ENCODE measurements at places on chromosomes 3 and 15.

DNA sequence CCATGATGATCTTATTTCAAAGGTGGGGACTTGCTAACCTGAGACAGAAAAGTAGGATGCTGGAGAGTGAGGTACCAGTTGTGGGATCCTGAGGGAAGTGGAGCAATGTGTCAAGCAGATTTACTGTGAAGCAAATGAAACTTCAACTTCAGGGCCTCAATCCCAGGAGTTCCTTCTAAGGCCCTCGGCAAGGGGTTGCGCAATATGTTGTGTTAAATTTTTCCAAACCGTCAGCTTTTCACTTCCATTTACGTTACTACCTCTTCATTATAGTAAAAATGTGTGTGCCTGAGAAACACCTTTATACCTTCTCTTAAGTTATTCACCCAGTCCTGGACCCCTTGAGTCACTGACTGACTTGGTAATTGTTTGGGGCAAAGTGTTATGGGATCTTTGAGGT, 42.5 kb upstream of the KCNH8 start:
- DNase-seq, result no peak

- no peak for DNase-seq
These were observed 53.2 kb downstream of the PAQR5 start for GRCh38 chr15:69351884-69352283.

DNA sequence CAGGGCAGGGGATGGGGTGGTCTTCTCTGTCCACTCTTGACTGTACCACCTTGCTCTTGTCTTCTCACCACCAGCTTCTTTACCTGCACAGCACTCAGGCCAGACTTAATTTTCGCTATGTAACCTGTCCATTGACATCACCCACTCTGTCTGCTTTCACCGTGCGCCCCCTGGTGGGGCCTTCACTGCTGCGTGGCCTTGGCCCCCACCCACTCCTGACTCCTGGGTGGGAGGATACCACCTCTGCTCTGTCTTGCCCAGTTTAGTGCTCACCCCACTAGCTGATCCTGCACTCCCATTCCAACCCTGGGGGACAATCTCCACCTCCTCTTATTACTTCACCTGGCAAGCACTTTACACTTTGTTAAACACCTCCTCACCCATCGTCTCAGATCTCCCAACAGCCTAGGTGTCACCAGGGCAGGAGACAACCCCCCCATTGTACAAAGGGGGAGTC, 17.7 kb downstream of the PTH1R start:
- DNase-seq, result peak; percentile 71

DNA sequence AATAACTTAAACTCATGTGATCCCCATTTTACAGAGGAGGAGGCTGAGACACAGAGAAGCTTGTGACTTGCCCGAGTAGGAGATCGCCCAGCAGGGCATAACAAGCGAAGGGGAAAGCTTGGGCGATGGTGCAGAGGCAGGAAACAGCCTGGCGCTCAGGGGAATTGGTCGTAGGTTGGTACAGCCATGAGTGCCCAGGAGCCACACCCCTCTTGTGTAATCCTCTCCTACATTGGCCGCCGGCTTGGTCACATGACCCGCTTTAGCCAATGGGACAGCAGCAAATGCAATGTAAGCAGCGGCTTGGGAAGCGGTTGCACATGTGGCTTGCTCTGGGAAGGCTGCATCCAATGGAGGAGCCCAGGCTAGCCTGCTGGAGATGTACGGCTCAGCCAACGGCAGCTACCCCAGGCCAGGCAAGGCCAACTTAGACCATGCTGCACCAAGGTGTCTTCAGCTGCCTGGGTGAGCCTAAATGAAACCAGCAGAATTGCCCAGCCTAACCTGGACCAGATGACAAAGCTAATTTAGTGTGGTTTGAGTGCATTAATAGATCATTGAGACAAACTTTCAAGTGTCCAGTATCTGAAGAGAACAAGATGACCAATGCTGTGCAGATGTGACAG, 50.3 kb upstream of the SLC6A6 start:
- no peak for DNase-seq

- no peak for DNase-seq
These were observed 117.6 kb upstream of the CHMP2B start for GRCh38 chr3:87109465-87109864.

DNA sequence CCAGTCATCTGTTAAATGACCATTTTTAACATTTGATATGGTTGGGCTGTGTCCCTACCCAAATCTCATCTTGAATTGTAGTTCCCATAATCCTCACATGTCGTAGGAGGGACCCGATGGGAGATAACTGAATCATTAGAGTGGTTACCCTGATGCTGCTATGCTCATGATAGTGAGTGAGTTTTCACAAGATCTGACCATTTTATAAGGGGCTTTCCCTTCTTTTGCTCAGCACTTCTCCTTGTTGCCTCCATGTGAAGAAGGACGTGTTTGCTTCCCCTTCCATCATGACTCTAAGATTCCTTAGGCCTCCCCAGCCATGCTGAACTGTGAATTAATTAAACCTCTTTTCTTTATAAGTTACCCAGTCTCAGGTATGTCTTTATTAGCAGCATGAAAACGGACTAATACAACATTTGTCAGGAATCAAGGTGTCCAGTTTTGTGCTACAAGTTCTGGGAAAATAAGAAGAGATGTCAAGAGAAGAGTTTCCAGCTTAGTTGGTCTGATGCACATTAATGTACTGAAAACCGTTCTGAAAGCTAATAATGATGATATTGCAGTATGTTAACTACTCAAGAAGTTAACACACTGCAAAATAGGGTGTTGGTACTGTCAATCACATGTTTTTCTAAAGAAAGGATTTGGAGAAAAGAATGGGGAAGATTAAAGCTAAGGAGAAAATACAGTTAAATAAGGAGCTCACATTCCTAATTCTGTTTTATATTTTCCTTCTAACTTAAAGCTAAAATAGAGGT, 67.9 kb downstream of the ATP8B4 start:
- DNase-seq, result no peak

DNA sequence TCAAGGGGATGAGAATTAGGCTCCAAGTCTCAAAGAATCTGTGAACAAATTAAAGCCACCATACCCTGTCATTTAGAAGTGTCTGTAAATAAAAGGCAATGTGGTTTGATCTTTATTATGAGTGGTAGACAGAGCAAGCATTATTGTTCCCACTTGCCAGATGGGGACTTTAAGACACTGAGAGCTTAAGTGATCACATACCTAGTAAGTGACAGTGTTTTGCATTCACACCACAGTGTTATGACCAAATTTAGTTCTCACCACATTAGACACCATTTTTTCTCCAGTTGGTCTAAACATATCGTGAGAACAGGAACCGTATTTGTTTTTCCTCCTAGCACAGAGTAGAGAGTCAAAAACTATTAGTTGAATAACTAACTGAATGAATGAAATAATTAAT, 13.2 kb upstream of the ZBED2 start:
- no peak for DNase-seq

GRCh38 chr15:63420333-63420747, 38.7 kb upstream of the CA12 start:
- DNase-seq, result no peak

GRCh38 chr3:23686519-23686918, 119.2 kb upstream of the UBE2E1 start:
- no peak for DNase-seq

DNA sequence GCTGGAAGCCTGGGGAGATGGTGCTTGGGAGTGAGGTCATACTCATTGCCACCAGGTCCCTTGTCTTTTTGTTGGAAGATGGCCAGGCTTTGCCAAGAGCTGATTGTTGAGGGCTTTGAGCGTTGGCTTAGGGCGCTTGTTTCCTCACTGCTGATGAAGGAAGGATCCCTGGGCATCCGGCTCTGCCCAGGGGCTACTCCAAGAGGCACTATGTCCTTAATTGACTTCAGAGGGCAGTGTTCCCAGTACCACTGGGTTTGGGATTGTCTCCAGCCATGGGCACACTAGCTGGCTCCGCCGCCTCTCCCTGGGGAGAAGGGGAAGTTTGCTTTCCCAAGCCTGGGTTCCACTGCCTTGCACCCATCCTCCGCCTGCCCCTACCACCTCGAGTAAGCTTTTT, 57.2 kb upstream of the RGMA start:
- DNase-seq, result no peak

DNA sequence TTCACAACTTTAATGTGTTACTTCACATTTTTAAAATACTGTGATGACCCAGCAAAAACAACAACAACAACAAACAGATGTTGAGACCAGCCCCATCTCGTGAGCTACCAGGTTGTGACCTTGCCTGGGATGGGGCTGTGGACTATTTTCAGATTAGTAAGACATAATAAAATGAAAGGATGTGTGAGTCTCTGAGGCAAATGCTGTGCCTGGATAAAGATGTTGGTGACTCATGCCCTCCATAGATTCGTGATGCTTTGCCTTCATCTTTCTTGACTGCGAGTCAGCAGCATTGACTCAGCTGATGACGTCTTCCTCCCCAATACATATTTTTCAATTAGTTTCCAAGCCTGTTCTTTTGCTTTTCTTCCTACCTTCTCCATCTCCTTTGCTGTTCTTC, 453.0 kb upstream of the CFAP20DC start:
- DNase-seq, result no peak

DNA sequence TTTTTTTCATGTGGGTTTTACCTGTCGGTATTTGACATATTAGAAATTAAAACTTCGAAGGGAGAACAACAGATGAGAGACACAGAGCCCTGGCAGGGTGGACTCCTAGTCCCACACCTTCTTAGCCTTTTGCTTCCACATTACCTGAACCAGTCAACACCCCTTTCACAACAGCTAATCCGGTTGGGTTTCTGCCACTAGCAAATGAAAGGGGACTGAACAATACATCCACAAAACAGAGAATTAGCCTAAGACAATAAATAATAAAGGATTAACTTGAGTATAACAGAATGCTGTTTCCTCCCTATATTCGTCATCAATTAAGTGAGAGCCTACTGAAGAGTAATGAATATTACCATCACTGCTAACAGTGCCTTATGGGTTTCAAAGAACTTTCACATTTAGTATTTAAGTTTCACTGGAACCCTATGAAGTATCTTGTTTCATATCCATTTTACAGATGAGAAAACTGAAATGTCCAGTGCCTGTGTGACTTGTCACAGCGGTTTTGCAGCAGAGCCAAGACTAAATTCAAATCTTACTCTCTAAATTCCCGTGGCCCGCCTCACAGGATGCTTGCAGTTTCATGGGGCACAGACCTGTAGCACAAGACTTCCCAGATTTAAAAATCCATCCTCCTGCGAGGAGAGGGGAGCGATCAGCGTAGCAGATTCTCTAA, 1.0 kb upstream of the RAB8B start:
- DNase-seq, result no peak

Data from activated T-cell treated with anti-CD3 and anti-CD28 coated beads for 48 hours (primary cell).